ENCODE measurements at places on chromosomes 11 and 22. TPM values are rescaled to one million over a fixed set of nuclear protein-coding genes. Genes with fewer than 3 reads are reported as not detected.

DNA sequence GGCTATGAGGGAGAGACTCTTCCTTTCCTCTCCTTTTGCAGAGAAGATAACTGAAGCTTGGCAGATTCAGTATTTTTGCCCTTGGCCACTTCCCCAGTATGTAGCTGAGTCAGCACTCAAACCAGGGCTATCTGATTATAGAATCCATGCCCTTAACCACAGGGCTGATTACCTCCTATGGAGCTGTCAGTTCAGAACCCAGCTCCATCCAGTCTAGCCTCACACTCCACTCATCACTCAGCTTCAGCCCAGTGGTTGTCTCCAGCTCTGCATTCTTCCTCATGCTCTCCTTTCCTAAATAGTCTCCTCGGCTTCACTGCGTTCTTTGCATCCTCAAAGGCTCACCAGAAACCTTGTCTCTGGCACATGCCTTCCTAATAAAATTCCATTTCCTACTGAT is 151.6 kb upstream of the BLID start:
- no peak for DNase-seq

GRCh38 chr22:44931077-44931540 is 78.7 kb downstream of the PHF21B start:
- no peak for DNase-seq

GRCh38 chr22:29855611-29856181 is 17.6 kb upstream of the ASCC2 start:
- peak; percentile 65 for DNase-seq

DNA sequence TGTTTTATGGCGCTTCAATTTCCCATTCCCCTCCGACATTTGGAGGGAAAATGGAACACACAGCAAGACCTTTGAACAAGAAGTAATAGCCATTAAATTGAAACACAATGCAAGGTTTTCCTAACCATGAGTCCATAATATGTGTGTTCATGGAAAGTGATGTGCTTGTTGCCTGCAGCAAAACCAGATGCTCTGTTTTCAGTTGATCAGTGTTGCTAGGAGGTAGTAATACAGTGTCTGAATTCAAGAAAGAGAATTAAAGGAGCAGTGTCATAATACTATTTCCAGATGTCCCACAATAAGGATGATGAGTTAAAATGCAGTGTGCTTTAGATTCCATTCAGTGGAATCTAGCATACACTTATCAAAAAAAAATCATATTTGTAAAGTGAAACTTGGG is 637.4 kb upstream of the API5 start:
- DNase-seq, result no peak

Gene OR52N5
- total RNA-seq, result not detected
